ENCODE measurements at places on chromosomes 3 and 15.

DNA sequence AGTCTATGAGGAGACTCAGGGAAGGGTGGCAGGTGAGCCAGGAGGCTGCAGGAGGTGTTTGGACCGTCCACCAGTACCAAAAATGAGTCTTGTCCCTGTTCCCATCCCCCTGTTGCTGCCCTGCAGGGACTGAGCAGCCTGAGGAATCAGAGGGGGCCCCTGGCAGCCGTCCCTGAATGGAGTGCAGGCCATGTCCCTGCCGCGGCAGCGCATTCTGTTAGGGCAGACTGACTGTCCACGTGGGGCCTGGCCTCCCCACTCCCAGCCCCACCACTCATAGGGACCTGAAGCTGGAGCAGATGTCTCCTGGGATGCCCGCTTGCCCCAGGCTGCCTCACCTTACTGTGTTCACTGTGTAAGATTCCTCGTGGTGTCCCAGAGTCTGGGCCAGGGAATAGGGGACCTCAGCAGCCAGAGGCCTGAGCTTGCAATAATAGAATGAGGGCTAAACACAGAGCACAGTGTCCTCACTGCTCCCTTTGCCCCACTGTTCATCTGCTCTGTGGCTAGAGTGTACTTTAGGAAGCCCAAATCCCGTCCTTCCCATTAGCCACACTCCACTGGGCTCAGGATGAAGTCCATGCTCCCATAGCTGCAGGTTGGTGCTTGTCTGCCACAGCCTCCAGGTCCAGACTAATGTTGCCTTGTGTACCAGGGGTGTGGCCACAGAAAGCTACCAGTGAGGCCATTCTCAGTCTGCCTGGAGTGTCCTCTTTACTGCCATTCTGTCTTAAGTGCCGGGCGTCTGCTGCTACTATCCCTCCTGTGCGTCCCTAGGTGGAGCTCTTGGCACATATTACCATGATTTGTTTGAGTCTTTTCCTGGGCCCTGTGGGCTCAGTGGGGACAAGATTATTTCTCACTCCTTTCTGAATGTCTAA lies 63.2 kb downstream of the HCN4 start:
- peak; percentile 66 for DNase-seq

GRCh38 chr3:167973901-167974300 lies 121.8 kb downstream of the GOLIM4 start:
- no peak for DNase-seq

DNA sequence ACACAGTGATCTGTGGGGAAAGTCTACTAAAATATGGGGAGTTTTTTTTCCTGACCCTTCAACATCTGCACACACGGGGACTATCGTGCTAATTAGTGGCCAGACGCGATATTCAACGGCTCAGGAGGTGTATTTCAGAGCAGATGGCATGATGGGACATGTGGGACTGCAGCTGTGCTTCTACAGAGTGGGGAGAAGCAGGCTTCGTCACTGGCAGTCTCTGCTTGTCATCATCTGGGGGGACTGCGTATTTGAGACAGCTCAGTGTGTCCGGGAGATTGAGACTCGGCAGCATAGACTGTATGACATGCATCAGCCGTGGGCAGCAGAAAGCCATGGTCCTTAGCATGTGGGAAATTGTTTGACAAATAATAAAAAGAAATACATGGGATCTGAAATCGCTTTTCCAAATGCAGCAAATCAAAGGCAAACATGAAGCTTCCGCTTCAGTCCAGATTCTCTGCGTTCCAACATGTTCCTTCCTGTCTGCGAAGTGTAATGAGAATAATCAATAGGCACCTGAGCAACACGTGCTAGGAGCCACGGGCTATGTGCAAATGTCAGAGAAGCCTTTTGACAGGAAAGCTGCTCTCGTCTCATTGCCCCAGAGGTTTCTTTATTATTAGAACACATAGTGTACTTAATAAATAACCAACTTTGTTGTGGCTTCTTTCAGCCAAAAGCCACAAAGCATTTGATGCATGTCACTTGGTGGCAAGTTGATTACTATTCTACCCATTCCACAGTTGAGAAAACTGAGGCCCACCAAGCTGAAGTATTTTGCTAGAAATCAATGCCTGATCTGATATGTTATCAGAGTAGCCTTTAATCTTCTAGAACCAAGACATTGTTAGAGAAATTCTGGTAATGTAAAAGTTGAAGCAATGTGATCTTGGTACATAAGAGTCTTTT lies 276.3 kb downstream of the RYR3 start:
- no peak for DNase-seq

DNA sequence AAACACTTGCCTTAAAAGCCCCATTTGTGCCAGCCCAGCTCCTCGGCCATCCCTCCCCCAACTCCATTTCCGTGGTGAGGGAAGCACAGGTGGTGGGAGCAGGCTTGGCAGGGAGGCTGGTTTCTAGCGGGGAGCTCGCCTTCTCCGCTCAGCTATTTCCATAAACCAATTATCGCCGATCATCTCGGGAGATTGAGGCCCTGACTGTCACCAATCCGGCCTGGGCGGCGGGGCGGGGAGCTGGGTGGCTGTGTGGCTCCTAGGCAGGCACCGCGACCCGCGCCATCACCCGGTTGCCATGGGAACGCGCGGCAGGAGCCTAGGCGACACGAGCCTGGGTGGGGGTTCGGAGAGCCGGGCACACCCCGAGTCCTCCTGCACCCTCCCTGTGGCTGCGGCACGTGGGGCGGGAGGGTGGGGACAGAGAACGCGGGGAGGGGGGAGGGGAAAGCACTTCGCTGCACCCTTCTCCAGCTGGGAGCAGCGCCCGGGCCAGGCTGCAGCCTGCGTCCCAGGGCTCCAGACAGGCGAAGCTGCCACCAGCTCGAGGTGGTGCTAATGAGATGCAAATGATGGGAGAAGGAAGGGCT lies 9.3 kb downstream of the CCDC33 start:
- DNase-seq: peak; percentile 46

GRCh38 chr3:181943285-181943684 lies 231.6 kb downstream of the SOX2 start:
- DNase-seq: no peak

DNA sequence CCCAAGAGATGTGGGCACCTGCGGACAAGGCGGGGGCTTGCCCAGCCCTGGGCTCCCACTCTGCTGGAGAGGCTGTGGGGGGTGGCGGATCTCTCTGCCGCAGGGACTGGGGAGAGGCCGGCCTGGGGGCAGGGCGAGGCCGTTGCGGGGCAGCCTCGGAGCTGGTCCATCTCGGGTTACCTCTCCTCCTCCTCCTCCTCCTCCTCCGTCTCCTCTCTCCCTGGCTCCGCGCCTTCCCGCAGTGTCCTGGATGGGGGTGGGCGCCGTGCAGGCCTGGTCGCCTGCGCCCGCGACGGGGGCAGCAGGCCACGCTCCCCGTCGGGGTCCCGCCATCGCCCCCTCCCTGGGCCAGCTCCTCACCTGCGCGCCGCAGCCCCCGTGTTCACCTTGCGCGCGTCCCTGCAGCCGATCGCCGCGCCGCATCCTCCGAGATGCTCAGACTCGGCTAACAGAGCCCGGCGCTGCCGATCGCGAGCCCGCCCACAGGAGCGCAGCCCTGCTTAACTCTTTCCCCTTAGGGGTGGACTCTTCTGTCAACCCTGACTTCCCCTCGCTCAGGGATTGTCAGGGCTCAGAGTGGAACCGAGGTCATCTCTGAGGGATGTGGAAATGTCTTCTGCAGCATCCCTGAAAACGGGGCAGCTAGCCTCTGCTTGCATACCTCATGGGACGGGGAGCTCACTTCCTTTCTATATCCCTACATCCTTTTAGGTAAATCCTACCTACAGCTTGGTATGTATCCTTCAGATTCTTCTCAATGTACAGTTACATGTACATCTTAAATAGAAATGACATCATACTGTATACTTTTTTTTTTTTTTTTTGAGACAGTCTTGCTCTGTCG lies at the start of gene PRRT3:
Gene PRRT3, minus strand, starts transcription at position 447 of the 844 bp plus-strand sequence. CDS start 2,293 bp downstream, outside the sequence.
- no peak for DNase-seq

- no peak for DNase-seq
These were observed 44.3 kb downstream of the ADGRG7 start for GRCh38 chr3:100653604-100654294.
